ENCODE measurements at places on chromosomes 2 and 18.

- DNase-seq: no peak
Measured at GRCh38 chr2:236305531-236305930, 41.3 kb upstream of the ASB18 start.

GRCh38 chr18:11009147-11009546, 140.2 kb downstream of the PIEZO2 start:
- no peak for DNase-seq

GRCh38 chr2:99636144-99637034, 146.6 kb upstream of the REV1 start:
- no peak for DNase-seq

DNA sequence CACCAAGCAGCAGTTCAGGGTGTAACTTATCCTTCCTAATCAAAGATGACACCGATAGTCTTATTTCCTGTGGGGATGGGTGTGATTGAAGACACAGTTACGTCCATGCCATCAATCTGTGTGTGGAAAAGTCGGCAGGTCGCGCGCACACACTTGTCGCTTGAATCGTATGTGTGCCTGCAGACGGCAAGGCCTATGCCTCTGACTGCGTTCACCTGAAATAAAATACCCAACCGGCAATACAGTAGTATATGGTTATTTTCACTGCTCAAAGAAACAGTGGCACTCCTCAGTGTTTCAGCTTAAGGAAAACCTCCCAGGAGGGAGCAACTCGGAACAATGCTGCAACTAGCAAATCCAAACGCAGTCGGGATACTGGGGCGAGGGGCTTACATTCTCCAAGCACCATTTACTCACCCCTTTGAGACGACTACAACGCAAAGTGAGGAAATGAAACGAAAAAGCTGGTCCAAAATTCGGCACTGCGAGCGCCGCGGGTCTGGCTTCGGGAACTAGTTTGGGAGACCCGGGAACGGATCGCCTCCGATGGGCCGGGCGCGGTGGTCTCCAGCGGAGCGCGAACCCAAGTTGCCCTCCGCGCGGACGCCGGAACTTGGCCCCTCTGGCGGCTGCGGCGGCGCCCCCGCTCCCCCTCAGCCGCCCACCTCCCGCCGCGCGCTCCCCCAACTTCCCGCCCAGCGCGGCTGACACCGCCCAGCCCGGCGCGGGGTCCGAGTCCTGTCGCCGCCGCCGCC, 675 bp downstream of the PRKD3 start:
- DNase-seq: no peak

DNA sequence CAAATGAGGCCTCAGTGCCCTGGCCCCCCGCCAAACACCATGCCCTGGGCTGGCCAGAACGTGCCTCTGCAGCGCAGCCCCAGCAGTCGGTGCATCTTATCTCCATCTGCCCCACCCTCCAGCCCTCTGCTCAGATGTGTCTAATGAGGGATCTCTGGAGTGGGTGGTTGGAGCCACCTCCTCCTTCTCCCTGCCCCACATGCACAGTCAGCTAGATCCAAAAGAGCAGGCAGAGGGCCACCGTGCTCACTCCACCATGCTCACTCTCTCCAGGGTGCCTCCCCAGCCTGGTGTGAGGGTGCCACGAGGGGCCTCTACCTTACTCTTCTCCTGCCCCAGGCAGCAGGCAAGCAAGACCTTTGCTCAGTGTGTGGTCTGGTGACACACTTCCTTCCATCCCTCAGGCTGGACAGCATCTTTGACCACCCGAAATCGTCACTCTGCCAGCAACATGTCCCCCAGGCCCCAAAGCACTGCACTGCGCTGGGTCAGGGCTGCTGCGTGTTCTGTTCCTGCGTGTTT, 266.1 kb upstream of the HDAC4 start:
- no peak for DNase-seq

GRCh38 chr18:78505851-78506461, 473.7 kb upstream of the SALL3 start:
- DNase-seq: no peak

DNA sequence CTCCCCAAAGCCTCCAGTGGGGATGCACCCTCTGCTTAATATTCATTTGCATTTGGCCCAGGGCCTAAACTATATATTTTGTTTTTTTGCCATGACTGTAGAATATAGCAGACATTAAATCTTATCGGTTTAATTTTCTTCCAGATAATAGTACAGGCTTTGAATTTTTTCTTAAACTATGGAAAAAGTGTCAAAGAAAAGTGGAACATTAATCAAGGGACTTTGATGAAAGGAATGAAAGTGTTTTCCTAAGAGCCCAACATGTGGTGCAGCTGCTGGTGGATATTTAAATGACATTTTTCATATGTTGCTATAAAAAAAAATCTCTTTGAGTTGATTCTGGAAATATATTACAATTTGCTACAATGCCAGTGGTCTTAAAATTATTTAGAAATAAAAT, 346.8 kb downstream of the CYP26B1 start:
- DNase-seq: no peak

GRCh38 chr2:36379710-36380448, 24.3 kb downstream of the CRIM1 start:
- DNase-seq: peak; percentile 53

- DNase-seq: no peak
Measured at GRCh38 chr2:56082665-56083064, 101.1 kb upstream of the CCDC85A start.

GRCh38 chr2:105515581-105516415, 116.9 kb upstream of the FHL2 start:
- DNase-seq: no peak

DNA sequence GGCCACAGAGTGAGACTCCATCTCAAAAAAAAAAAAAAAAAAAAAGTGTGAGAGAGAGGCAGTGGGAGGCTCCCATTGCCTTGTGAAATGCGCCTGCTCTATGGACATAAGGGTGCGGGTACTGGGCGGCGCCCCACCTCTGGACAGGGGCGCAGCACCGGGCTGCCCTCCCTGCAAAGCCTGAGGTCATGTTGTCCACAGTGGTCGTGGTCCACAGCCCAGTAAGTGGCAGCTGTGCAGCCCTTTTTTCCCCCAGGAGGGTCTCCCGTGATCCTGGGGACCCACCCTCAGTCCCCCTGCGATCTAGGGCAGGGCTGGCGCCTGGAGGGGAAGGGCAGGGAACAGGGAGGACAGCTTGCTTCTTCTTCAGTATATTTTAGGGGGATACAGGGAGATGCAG, 37.8 kb downstream of the LPIN1 start:
- no peak for DNase-seq

DNA sequence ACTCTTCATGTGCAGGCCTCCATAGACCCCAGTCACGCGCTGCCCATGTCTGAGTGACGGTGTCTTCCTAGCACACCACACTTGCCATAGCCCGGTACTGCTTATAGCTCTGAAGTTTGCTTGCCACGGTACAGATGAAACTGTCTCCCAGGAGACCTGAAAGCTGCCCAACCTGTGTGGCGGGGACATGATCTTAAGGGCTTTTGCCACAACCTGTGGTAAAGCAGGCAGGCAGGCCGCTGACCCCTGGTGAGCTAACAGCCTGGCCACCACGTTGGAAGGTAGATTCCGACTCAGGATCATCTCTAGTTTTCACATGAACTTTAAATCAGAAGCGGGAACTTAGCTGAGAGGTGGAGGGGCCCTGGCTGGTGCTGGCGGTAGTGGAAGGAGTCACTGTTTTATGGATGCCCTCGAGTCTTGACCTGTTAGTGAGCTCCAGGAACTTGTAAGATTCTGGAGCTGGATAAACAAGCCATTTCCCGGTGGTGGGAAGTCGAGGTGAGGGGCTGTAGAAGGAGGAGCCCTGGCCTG, 153.3 kb downstream of the ZNF236 start:
- DNase-seq: no peak

GRCh38 chr2:119367472-119368099, 809 bp downstream of the DBI start:
- DNase-seq: no peak

DNA sequence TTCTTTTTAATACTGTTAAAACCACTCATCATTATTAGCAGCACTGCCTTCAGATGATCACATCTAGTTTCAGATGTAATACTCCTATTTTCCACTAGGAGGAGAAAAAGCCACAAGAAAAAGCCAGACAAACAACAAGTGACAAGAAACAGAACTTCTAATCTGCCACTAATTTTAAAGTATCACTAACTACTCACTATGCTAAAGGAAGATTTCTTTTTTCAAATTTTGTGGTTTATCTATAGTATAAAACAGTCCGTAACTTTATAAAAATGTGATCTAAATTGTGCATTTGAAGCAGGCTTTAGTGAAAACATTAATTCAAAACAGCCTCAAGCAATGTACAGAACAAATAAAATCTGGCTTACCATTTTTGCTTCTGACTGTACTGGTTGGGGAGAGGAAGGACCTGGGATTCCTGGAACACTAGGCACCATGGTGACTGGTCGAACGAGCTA, 56.8 kb downstream of the ATF2 start:
- DNase-seq: peak; percentile 16

DNA sequence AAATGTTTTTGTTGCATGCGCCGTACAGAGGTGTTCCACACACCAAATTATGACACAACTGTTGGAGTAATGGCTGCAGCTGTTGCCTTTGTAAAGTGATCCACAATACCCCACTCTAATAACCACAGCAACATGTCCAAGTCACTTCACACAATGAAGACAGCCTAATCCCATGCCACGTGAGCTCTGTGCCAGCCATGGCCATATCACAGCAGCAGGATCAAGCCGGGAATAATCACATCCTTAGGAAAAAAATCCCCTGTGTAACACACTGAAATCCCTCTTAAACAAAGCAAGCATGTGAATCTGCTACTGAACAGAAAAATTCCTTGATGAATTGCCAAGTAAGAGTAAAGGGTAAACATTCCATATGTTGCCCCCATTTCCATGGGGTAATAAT, 179.5 kb upstream of the PARD3B start:
- no peak for DNase-seq

- DNase-seq: no peak
Measured at GRCh38 chr2:155690785-155691184, 641.7 kb downstream of the NR4A2 start.

DNA sequence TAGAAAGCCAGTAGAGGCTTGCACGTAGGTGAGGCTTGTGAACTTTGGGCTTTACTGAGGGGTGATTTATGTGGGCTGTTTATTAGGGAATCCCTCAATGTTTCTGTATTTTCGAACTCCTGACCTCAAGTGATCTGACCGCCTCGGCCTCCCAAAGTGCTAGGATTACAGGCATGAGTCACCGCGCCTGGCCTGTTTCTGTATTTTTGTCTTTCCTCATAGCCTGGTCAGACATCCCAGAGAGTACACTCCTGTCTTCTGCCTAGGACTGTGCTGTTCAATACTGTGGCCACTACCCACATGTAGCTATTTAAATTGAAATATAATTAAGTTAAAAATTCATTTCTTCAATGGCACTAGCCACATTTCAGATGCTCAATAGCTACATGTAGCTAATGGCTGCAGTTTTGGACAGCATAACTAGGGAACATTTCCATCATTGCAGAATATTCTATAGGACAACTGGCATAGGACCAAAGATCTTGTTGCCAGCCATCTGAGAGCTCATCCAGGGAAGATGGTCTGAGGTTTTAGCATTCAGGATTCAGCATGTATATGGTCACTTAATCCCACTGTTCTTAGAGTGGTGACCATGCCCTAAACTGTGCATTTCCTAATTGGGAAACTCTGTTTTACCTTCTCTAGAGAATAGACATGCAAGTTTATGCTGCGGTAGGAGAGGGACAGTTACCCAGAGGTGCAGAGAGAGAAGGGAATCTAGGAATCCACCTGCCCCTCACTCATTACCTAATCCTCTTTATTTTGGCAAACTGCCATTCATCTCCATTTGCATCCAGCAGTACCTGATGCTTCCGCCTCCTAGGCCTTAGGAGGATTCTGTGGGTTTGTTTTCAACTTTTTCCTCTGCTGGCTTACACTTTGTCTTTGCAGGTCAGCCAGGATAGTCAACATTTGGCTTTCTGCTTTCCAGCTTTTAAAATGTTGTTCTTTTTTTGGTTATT, 64.4 kb downstream of the LCLAT1 start:
- DNase-seq: no peak

GRCh38 chr18:58542426-58543159, 86.3 kb downstream of the ALPK2 start:
- DNase-seq: no peak

GRCh38 chr2:241469746-241470145, 38.6 kb downstream of the STK25 start:
- no peak for DNase-seq

DNA sequence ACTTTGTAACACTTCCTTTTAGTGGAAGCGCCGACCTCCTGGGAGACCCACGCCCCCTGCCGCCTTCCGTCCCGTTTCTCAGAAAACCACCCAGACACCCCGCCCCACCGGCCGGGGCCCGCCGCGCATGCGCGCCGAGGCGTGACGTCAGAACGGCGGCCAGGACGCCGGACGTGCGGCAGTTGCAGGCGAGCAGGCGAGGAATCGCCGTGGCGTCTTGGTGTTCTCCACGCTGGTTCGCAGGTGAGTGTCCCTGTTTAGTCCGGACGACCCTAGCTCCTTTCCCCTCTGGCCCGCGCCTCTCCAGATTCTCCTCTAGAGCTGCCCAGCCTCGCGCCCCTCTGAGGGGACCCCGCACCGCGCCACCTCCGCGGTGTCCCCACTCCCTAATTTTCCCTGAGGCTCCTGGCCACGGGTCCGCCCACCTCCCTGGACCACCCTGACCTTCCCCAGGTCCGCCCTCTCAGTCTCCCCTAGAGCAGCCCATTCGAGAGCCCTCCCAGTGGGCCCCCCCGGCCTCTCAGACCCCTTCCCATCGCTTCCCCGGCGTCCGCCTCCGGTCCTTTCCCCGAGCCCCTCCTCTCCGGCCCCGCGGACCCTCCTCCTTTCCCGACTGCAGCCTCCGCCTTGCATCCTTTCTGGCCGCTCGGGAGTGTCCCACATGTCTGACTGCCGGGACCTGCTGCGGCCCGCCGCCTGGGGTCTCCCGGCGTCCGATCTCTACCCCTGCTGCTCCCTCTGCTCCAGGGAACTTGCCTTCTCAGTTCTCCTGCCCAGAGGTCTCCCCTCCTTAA, at the start of gene PLEKHB2:
PLEKHB2 (plus strand) TSS at position 181 of the 794 bp plus-strand sequence. CDS start 15,606 bp downstream, outside the sequence.
- DNase-seq: peak; percentile 64

GRCh38 chr18:2172881-2173280, 398.4 kb downstream of the METTL4 start:
- DNase-seq: no peak

DNA sequence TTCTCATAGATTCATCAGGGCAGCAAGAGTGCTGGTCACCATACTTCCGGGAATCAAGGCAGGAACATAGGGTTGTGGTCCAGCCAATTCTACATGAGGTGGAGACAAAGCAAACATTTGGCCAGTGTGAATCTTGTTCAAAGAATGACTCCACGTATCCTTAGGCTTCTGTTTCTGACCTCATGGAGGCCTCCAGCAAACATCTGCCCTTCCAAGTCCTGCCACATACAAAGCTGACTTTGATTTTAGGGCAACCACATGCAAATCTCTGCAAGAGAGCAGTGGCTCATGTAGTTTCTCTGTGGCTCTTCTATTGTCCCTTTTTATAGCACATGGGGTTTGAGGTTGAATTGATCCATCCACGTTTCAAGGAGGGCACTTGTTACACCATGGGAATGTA, 132.1 kb upstream of the MMADHC start:
- no peak for DNase-seq

GRCh38 chr2:16224298-16225045, 284.1 kb downstream of the MYCN start:
- no peak for DNase-seq
